ENCODE measurements at places on chromosomes 7 and 10.

DNA sequence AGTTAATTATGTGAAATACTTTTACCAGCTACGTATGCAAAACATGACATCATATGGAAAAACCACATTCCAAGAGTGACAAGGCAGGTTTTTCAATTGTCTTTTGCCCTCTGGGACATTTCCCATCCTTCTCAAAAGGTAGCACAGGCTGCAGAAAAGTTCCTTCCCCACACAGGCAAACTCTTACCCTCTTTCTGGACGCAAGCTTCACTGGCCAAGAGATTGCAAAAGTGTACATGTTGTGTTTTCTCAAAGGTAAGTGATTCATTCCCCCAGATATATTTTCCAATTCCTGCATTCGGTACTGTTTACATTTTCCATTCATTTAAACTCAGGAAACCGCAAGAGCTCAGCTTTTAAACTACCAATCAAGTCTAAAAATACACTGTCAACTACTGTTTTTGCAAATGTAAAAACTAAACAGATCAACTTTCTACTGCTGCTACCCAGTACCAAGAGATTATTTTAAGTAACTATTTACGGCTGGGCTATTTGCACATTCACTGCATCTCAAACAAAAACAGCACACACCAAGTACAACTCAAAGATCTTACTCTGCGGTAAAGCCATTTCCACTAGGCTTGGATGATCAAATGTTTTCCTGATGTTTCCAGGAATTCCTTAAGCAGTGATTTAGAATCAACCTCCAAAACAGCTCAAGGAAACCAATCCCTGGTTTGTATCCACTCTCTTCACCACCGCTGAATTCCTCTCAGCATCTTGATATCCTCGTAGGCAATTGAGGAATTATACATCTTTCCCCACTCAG lies 233.6 kb upstream of the CCDC6 start:
- DNase-seq, result no peak

DNA sequence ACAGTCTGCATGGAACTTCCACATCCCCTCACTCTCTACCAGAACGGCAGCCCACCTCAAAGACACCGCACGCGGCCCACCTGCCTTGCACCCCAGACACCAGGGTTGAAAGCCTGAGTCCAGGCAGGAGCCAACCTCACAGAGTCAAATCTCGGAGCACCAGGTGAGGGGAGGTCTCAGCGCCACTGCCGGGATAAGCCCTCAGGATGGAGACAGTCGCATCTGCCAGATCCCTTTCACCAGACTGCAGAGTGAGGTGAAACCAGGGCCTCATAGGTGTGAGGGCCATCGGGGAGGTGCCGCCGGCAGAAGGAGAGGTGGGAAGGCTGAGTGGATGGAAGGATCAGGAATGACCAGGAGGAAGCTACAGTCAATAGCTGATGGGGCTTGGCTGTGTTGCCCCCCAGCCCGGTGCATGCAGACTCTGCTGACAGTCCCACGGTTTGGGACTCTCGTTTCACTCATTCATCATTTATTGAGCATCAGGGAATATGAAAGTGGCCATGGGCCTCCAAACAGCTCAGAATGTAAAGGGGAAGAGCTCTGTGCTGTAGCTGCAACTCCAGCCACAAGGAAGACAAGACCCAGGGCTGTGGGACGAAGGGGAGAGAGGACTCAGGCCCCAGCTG lies 315.0 kb downstream of the PTPRN2 start:
- DNase-seq, result peak; percentile 8

DNA sequence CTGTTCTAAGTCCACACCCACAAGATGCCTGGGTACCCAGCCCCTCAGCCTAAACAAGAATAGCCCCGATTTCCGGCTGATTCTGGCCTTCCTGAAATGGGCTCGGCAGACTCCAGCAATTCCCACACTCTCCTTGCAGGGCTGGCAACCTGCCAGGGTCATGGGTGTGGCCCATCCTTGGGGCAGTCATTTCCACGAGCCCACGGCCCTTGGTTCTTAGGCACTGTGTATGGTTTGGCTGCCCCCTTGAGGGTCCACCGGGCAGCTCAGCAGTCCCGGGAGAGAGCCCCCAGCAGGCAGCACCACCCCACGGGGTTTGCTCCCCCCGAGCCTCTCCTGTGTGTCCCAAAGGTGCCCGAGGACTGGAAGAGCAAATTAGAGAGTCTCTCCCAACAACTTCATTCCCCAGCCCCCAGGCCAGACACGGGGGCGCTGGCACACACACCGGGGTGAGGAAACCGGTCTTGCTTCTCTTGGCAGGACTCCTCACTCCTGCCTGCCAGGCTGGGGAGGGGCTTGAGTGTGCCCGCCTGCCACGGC lies 142.2 kb downstream of the EMX2 start:
- DNase-seq, result peak; percentile 29

GRCh38 chr7:98126311-98127142 lies 19.9 kb downstream of the LMTK2 start:
- no peak for DNase-seq

DNA sequence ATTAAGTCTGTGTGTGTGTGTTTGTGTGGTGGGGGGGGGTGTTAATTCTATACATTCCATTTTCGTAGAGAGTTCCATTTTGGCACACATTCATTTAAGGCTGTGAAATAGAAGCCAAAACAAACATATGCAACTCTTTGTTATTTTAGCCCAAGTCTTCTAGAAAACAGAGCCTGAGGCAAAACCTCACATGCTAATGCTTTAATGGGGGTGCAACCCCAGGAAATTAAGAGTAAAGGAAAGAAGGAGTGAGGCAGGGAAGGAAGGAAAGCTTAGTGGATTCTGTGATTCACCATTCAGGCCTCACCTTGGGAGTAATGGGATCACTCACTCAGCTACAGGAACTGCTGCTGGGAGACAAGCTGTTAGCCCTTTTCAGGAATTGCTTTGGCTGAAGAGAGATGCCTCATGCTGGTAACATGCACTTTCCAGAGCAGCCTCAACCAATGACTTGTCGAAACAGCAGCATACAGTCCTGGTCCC lies 73.0 kb upstream of the CTTNBP2 start:
- DNase-seq, result no peak

GRCh38 chr10:43091846-43092245 lies 15.0 kb downstream of the RET start:
- no peak for DNase-seq

DNA sequence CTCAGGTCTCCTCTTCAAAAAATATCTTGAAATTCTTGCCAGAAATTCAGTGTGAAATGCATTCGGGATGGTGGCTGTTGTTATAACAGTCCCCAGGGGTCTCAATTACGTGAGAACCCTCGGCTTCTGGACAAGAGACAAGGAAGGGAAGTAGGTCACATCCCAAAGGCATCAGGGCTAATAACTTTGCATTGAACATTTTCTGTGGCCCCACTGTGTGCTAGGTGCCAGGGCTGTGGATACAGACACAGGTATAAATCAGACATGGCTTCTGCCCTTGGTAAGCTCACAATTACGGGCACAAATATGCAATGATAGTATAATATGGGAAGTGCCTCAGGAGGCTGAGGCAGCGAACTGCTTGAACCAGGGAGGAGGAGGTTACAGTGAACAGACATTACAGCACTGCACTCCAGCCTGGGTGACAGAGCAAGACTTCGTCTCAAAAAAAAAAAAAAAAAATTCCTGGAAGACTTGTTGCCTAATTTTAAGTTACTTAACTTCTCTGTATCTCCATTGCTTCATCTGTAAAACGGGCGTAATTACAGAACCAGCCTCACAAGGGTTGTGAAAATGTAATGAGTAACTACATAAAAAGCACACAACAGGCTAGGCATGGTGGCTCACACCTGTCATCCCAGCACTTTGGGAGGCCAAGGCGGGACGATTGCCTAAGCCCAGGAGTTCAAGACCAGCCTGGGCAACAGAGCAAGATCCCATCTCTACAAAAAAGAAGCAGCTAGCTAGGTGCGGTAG lies 2.5 kb upstream of the RHBDD2 start:
- DNase-seq, result no peak

DNA sequence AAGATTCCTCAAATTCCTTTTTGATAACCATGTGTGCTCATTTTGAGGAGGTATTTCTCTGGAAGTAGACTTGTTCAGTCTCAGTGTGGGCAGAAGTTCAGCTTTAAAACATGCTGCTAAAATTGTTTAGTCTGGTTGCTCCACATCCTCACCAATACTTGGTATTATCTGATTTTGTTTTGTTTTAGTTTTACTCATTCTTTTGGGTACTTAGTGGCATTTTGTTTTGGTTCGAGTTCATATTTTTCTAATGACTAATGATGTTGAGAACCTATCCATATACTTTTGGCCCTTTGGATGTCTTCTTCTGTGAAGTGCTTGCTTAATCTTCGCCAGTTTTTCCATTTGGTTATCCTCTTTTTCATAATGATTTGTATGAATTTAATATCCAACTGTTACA lies 694.2 kb upstream of the FZD8 start:
- DNase-seq, result no peak

- no peak for DNase-seq
Measured at GRCh38 chr10:133272301-133272963, 4.2 kb downstream of the ADAM8 start.

DNA sequence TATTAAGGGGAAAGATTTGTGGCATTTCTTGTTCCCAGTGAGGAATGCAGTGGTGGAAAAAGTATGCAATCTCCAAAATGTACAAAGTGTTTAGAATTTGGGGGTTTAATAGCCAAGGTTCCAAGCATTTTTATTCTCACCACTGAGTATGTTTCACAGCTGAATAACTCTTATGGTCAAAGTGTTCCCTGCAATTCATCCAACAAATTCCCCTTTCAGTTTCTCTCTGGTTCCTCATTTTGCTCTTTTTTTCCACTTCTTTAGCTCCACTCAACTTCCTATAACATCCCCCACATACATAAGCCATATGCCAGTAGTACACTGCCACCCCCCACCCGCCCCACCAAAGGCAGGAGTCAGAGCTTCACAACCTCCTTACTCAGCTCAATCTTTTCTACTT lies 4.6 kb downstream of the HECW1 start:
- no peak for DNase-seq

DNA sequence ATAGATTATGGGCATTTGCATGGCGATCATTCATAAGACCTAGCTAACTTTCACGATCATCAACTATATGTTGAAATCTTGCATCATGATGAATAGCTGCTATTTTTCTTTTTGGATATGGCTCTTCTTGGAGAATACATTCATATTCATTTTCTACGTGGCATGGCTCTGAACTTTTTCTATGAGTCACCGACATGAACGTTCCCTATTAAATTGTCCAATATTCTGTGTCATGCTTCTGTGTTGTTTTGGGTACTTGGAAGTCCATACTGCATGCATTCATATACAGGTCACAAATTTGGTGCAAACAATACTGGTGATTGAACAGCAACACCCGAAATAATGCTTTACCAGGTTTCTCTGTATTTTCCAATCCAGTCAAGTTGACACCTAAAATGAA lies 37.9 kb upstream of the ANKRD1 start:
- DNase-seq, result no peak
